Aorta (tissue), 5 donors: ENCODE measurements at places on chromosomes 3 and 15.

DNA sequence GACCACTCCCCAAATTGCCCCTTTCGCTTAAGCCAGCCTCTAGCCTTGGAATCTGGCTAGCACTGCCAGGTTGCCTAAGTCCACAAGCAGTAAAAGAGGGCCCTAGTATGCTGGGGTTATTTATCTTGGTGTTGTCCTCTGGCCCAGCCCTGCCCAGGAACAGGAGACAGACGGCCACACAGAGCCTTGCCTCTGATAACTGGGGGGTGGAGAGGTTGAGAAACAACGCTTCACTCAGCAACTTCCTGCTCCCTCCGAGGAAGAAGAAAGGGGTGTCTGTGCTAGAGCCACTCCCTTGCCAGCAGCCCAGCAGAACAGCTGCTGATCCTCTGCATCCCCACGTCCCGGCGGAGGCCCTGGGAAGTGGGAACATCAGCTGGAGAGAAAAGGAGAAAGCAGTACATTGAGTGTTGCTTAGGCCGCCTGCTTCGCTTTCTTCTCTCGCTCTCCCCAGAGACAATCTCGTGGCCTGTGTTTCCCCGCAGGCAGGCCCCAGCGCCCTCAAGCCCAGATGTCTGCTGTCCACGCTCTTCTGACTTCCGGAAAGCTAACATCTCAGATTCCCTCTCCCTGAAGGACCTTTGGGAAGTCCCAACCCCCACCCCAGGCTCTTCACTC lies 22.6 kb upstream of the C3orf70 start:
- peak; percentile 53 for DNase-seq

GRCh38 chr3:160133757-160134156 lies 91.5 kb upstream of the C3orf80 start:
- no peak for DNase-seq

- no peak for DNase-seq
These were observed 692.8 kb downstream of the AGBL1 start for GRCh38 chr15:86772369-86773059.

GRCh38 chr3:16494814-16495431 lies 18.6 kb downstream of the RFTN1 start:
- no peak for DNase-seq

DNA sequence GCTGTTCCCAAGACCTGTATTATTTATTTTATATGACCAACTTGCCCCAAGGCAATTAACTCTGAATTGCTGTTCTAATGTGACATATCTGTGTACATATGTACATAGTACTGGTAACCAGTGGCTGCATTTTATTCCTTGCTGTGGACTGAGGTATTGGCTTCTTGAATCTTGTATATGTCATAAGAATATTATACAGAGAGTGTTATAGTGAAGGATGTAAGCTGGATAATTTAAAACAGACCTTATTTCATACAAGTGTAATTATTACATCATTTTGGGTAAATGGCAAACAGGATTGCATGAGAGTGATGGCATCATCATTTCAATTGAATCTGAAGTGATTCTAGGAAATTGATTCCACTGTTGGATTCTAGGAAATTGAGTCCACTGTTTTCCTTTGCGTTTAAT lies 32.9 kb downstream of the B3GALNT1 start:
- DNase-seq, result no peak

GRCh38 chr3:11770477-11771391 lies 76.0 kb downstream of the TAMM41 start:
- DNase-seq, result peak; percentile 78

DNA sequence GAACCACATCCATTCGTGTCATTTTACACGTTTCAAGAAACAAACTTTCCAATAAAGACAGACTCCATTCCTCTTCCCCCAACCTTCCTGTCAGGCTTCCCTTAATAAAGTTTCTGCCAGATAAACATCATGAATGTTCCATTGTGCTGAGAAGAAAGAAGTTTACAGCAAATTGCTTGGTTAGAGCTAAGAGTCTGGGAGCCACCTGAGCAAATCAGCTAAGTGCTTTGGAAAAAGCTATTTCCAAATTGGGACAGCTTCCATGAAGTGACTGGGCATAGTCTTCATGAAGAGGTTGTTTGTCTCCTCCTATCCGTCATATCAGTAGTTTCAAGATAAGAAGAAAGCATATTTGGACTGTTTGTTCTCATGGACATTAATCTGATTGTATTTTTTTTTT lies 77.0 kb downstream of the MAGI1 start:
- no peak for DNase-seq

- no peak for DNase-seq
These were observed 26.6 kb downstream of the TMEM45A start for GRCh38 chr3:100518983-100519382.

GRCh38 chr3:63993653-63994079 lies 29.6 kb downstream of the PSMD6 start:
- peak; percentile 77 for DNase-seq

DNA sequence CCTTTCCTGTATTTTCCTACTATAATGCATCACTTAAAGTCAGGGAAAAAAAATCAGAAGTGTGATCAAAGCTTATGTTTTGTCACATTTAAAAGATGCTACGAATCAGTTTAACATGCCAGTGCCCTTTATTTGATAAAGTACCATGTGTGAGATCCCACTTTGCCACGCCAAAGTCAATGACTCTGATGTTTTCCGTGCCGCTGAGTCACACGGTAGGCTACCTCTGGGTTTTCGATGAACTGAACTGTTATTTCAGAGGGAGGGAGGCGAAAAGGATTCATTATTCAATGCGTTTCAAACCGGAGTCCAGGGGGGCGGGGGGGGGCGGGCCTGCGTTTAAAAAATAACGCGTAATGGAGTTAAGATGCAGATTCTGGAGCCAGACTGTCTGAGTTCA lies 203.0 kb downstream of the ABHD5 start:
- DNase-seq, result no peak

DNA sequence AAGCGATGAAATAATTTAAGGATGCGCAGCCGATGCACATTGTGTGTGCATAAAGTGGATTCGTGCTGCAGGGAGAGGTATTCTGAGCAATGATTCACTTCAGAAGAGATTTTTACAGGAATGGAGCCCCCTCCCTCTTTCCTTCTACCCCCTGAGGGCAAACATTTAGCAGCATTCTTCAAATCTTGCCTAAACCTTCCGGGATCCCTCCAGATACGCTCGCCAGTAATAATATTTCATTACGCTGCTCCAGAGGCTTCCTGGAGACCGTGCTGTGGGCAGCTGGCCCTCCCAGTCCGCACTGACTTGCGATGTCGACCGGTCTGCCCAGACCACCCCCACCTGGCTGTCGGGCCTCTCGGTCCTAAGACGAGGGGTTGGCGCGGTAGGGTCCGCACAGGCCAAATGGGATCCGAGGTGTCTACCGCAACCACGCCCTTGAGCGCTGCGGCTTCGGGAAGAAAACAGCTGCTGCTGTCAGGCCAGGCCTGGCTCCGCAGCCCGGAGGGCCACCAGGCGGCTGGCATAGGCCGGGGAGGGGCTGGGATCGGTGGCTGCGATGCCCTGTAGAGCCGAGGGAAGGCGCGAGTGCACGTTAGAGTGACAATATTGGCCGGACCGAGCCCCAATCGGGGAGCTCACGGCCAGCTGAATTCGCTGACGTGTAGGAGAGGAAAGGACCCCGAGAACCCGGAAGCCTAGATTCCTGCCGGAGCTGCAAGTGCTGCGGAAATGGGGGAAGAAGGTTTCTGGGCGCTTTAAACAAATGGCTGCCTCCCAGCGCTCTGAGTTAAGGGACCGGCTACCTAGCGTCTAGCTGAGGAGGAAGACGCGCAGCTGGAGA lies 14.3 kb downstream of the ZIC4 start:
- peak; percentile 78 for DNase-seq

GRCh38 chr3:182451871-182452270 lies 341.4 kb upstream of the ATP11B start:
- no peak for DNase-seq

DNA sequence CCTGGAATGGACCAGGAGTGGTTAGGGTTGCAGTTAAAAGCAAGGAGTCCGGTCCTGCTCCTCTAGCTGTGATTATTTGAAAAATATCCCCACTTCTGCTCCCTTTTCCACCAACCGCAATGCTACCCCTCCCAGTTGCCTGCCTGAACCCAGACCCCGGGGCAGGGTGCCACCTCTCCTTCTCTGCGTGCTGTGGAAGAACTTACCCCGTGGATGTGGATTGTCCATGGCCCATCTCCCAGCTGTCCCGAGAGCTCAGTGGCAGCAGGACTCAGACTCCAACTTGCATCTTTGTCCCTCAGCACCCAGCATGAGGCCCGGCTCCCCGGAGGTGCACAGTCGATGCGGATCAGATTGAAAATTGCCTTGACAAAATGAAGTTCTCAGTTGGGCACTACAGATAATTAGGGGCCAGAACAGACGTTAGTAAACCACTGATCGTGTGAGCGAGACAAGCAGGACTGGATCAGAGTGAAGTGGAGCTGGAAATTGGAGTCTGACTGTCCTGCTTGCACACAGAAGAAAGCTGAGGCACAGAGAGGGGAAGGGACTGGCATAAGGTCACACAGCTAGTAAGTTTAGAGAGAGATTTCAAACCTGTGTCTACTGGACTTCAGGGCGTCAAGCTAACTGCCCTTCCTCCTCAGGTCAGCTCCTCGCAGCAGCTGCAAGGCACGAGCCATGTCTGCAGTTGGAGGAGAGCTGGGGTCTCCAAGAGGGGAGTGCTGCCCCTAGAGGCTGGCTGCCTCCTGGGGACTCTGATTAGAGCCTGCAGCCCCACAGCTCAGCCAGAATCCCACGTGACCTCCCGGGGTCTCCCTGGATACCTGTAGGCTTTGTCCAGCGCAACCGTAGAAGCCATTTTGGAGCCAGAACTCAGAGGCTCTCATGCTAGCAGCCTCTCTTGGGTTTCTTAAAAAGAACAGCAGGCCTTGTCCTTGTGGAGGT lies 14.7 kb downstream of the SLC6A1 start:
- DNase-seq, result peak; percentile 61

- no peak for DNase-seq
These were observed 136.5 kb downstream of the MAP2K5 start for GRCh38 chr15:67678993-67679392.

- peak; percentile 89 for DNase-seq
These were observed 16.4 kb downstream of the CLK3 start for GRCh38 chr15:74631935-74632560.

DNA sequence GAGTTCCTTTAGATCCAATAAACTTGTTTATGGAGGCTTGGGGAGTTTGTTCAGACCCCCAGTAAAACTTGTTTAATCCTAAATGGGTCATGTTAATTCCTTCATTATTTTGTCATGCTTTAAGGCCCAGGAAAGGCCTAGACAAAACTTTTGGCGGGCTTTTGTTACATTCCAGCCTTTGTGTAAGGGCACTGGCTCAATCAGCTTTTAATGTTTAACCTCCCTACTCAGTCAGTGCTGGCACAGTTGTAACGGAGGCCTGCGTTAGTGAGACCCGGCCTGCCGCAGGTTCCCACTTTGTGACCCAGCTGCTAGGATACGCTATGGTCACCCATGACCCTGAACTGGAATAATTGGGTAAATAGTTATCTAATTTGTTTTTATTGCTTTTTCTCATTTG lies 59.2 kb downstream of the OXSM start:
- DNase-seq, result no peak

DNA sequence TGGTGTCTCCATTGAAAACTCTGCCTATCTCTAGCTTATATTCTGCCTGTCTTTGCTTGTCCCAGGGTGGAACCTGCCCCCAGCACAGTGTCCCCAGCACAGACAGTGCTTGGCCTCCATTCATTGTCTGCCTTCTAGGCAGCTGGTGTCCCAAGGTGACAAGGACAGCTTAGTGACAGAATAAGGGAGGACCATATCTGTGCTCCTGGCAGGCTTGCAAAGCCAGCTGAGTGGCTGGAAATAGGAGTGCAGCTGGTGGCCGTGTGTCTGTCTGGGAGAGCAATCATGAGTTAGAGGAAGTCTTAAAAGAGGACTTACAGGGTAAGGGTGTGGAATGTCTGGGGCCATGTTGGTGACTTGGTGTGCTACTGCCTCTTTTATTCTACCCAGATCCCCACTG lies 33.4 kb downstream of the SCN5A start:
- no peak for DNase-seq

GRCh38 chr15:42670451-42670850 lies 66.5 kb downstream of the CDAN1 start:
- no peak for DNase-seq

DNA sequence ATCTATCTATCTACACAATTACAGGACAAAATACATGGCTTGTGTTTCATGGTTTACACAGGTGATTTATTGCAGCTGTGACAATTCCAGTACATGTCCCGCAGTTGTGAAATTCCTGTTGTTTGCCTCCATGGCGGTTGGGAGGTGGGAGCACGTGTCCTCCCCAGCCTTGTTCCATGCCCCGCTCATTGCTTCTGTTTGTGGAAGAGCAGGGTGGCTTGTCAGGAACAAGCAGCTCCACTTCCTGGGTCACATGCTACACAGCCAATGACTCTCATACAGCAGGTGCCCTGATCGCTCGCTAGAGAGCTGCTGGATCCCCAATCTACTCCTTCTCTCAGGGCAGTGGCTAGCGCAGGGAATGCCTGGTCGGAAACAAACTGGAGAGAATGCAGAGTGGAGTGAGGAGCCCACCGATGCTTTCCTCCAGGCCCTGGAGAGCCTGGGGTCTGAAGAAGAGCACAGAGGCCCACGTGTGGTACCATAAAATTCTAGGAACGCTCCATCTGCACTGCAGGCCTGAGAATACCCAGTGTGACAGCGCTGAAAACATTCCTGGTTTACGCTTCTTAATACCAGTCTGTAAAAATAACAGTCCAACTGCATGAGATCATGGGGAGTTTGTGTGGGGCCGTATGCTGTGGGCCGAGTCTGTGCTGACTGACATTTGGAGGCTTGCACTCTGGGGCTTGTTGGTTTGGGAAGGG lies 270.6 kb upstream of the RGMA start:
- DNase-seq, result no peak

DNA sequence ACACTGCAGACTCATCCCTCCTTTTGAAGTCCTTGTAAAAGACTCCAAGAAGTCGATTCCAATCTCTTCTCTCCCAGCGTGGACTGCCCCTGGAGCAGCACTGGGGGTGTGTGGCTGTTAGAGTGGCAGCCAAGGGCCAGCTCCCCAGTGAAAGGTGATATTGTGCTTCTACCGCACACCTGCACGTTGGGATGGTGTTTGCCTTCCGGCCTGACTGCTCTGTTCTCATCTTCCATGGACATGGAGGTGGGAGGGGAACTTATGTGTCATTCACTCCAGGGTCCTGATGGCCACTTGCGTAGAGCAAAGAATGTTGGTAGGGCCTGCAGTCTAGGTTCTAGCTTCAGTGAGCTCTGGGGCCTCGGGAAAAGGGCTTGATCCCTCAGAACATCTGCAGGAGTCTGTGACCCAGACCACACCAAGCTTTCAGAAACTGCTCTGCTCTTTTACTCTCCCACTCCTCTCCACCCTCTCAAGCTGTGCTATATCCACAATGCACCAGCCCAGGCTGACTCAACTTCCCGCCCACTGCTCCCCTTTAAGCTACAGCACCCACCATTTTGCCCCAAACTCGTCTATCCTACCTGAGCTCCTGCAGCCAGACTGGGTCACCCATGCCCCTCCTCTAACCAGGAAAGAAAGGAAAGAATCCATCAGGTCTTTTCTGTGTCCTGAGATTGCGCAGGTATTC lies 31.3 kb downstream of the LIPC start:
- DNase-seq, result no peak

GRCh38 chr3:5026046-5026362 lies 46.8 kb downstream of the BHLHE40 start:
- no peak for DNase-seq

GRCh38 chr3:11307830-11308432 lies 35.7 kb downstream of the ATG7 start:
- DNase-seq, result peak; percentile 58

GRCh38 chr3:109825971-109826810 lies 488.8 kb upstream of the DPPA4 start:
- DNase-seq, result no peak

- no peak for DNase-seq
These were observed 3.6 kb downstream of the FYTTD1 start for GRCh38 chr3:197753263-197753662.
